ENCODE measurements at places on chromosomes 16 and 17.
A peak's percentile ranks its signal among the peaks of the same experiment; 100 is the strongest.

GRCh38 chr17:31224366-31224765 lies 72.7 kb downstream of the OMG start:
- no peak for DNase-seq

DNA sequence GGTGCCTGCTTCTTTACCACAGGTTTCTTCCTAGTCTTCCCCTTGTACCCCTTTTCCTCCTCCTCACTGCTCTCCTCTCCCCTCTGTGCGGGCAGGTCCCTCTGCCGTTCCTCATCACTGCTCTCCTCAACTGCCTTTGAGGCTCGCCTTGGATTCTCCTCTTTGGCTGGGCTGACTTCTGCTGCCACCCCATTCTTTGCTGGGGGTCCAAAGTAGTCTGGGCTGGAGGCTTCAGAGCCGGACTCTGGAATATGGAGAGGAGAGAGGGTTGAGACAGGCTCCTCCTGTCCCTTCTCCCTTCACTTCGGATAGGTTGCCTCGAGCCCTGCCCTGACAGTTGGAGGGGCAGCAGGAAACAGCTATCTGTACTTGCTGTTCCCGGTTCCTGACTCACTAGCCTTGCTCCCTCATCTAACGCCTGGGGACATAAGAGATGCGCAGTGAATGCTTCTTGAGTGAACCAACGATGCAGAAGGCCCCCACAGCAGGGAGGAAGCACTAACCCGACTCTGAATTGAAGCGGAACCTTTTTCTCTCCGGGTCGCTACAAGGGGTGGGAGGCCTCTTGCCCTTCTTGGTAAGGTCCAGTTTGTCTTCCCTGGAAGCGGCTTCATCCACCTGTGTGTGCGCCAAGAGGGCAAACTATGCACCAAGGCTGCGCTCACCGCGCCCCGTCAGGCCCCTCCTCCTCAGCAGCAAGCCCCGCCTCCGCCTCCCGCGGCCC lies 655 bp downstream of the HIRIP3 start:
- DNase-seq = peak; percentile 78

DNA sequence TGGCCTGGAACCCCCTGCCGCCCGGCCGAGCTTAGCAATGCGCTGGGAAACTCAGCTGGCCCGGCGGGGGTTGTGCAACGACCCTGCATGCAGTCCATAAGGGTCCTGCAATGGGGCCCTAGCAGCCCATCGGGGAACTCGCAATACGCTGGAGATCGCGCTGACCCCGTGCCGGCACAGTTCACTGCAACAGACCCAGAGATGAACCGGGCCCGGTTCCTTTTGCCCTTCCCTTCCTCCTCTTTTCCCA lies 375 bp downstream of the SLC25A11 start:
- DNase-seq = peak; percentile 29

DNA sequence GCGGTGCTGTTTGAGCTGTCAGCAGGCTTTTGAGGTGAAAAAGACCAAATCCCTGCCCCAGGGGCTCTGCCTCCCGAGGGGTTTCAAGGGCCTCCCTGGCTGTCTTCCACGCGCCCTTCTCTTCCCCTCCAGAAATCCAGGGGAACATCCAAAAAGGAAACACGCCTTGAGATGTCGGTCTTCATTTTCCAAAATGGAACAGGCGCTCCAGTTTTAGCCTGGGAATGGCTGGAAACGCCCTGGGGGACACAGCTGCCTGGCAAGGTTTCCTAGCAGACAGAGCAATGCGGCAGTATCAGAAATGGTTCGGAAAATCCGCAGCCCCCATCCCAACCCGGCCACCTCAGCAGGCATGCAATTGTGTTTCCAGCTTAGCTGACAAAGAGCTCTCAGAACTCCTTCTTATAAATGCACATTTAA lies 16.6 kb upstream of the LITAF start:
- DNase-seq = no peak

DNA sequence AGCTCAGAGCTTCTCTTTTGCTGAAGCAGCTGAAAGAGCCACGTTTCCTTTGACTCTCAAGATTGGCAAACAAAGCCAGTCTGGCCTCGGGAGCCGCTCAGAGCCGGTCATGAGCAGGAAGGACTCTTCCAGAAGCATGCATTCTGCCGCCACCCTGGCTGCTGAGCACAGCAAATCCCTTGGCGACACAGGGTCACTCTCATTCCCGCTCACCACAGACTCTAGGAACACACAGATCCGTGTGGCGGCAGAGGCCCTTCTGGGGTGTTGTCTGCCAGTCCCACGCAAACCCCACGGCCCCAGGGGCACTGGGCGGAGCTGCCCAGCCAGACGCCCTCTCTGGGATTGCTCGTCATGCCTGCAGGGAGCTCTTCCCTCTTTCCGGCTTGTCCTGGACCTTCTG lies 157.0 kb downstream of the C16orf95 start:
- DNase-seq = no peak

GRCh38 chr17:29042679-29043538 lies at the start of gene PIPOX:
PIPOX (plus strand) TSS chr17:29043141; CDS start chr17:29043226, 85 bp downstream.
- DNase-seq = no peak

GRCh38 chr16:31130899-31131298 lies 4.6 kb downstream of the PRSS8 start:
- no peak for DNase-seq

- no peak for DNase-seq
These were observed 26.9 kb upstream of the CDH11 start for GRCh38 chr16:65148804-65149203.

GRCh38 chr17:14323522-14323981 lies 22.7 kb downstream of the HS3ST3B1 start:
- no peak for DNase-seq

DNA sequence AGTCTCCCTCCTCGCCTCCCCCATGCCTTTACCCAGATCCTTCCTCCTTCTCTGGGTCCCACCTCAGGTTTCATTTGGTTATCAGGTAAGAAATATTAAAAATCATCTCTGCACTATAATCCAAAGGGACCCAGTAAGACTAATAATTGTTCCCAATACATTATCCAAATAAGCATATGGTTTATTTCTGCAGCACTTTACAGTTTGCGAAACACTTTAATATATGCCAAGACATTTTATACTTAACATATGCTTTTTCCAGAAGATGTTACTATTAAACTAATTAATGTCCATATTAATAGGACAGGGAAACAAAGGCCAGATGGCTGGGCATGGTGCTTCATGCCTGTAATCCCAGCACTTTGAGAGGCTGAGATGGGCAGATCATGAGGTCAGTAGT lies 33.3 kb downstream of the CD300LF start:
- no peak for DNase-seq

- DNase-seq = no peak
These were observed 20.1 kb downstream of the WFDC1 start for GRCh38 chr16:84314814-84315213.

- DNase-seq = no peak
These were observed 3.1 kb upstream of the NPW start for GRCh38 chr16:2016407-2016922.

DNA sequence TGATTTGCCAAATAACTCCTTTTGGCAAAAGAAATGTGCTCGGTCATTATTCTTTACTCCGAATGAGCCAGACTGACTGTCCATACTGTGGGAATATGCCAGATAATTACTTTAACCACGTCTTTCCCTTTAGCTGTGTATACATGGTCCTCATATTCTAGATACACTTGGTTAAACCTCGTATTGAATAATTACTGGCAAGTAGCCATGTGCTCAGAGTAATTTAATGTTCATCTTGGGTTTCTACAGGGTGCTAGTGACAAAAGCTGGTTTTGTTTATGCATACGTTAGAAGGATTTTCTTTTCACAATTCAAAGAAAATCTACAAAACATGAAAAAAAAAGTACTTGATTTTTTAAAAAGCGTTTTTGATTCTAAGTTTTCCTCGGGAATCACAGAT lies 540.3 kb downstream of the KCNJ2 start:
- no peak for DNase-seq

- no peak for DNase-seq
These were observed 19.8 kb upstream of the TANGO6 start for GRCh38 chr16:68823401-68824135.

DNA sequence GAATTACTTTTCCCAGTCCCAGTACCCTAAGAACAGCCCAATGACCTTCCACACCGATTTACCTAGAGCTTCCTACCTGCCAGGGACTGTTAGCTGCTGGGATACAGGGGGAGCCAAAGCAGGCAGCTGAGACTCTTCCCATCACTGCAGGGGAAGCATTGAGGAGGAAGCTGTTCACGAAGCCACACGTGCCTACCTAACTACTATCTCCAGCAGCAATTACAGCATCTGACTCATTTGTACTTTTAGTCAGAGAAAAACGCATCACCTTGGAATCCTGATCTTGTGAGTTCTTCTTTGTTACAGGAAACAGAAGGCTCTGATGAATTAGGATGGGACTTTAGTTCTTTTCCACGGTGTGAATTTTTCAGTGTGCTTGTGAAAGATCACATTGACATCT lies 113.7 kb upstream of the DHX40 start:
- no peak for DNase-seq

DNA sequence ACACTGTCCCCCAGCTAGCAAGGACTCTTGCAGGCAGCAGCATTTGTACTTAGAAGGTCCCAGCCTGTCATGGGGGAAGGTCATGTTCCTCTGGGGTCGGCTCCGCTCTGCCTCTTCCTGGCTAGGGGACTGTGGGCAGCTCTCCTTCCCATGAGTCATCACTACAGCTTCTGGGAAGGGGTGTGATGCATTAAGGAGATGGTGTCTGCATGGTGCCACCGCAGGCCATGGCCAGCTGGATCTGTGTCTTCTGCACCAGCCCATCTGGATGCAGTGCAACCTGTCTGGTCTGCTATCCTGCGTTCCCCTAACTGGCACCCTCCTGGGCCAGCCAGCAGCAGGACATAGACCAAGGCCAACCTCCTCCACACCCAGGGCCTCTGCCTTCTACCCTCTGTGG lies 6.3 kb downstream of the STARD3 start:
- DNase-seq = no peak

- DNase-seq = no peak
These were observed 32.1 kb downstream of the ABR start for GRCh38 chr17:1147664-1148063.

GRCh38 chr17:11950771-11951519 lies 46.3 kb downstream of the ZNF18 start:
- DNase-seq = no peak

DNA sequence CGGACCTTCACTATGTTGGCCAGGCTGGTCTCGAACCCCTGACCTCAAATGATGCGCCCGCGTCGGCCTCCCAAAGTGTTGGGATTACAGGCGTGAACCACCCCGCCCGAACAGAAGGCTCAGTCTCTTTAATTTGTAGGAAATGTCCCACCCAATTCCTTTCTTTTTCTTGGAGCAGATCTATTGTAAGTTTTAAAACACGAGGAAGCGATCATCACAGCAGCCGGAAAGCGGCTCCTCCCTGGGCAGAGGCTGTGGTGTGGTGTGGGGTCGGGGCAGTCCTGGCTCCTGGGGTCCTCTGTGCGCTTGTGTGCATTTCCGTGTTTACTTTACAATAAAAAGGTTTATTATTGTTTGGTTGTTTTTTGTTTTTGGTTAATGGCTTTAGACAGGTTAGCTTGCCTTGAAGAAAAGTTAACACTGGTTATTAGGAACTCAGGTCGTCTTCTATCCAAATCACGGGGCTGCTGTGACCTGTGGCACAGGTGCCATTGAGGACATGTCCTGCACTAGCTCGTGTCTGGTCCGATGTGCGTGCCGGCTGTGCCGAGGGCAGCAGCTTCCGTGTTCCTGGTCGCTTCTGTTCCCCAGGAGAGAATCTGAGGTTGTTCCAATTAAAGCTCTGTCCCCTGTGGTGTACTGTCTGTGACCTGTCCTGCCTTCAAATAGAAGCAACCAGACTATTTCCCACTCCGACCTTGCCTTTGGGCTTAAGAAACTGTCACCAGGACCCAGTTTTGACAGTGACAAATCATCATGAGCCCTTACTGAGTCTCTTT lies 83.1 kb downstream of the SEC14L1 start:
- DNase-seq = no peak

DNA sequence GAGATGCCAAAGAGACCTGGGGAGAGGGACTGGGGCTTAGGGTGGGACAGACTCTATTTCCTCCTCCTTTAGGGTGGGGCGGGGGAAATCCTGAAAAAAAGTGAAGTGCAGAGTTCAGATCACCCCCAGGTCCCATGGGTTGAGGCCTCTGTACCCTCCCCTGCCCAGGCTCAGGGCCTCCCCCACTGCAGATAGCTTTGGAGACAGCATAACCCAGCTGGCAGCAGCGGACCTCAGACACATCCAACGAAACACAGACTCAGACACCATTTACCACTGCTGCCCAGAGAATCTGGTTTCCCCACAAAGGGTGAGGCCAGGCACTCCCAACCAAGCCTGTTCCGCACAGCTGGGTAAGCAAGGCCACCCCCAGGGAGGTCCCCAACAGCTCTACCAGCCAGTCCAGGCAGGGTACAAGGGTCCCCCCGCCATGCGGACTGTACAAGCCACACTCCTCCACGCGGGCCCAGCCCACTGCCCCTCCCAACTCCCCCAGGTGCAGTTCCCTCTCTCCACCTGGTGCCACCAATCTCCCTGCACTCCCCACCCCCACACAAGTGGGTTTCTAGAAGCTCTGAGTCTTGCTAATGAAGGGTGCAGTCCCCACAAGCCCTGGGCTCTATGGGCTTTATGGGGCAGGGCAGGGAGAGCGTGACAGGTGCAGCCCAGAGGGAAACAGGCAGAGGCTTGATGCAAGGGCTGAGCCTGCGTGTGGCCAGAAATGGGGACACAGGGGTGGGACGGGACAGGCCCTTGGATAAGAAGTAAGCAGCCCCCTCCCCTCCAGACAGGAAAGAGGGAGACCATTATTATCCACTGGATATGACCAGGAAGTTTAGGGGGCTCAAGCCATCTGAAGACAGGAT lies 8.9 kb downstream of the RHBDF2 start:
- DNase-seq = no peak

DNA sequence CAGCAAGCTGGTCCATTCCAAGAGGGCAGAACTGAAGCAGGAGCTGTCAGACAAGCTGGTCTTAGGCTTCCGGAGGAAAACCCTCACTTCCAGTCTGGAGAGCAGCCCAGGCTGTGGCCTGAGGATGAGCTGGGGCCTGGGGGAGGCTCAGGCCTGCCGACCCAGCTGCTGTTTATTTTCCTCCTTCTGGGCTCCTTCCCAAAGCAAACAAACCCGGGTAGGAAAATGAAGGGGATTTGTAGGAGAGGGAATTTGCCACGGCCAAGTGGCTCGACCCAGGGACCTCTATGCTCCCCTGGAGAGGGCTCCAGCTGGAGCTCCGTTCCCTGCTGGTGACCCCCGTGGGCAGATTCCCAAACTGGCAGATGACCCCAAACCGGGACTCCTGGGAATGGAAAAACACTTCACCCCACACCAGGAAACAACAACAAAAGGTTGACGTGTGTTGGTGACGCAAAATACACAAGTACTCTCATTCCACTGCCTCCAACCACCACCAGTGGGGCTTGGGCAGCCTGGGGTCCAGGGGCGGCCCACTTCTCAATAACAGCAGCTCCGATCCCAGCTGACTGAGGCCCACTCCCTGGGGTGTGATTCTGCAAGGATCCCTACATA lies 8.8 kb downstream of the JUP start:
- no peak for DNase-seq

GRCh38 chr17:7842380-7843256 lies 8.6 kb downstream of the KDM6B start:
- DNase-seq = peak; percentile 95
